Esophagus squamous epithelium (tissue), 5 donors: ENCODE measurements at places on chromosomes 13 and 19.
A peak's percentile ranks its signal among the peaks of the same experiment; 100 is the strongest.

DNA sequence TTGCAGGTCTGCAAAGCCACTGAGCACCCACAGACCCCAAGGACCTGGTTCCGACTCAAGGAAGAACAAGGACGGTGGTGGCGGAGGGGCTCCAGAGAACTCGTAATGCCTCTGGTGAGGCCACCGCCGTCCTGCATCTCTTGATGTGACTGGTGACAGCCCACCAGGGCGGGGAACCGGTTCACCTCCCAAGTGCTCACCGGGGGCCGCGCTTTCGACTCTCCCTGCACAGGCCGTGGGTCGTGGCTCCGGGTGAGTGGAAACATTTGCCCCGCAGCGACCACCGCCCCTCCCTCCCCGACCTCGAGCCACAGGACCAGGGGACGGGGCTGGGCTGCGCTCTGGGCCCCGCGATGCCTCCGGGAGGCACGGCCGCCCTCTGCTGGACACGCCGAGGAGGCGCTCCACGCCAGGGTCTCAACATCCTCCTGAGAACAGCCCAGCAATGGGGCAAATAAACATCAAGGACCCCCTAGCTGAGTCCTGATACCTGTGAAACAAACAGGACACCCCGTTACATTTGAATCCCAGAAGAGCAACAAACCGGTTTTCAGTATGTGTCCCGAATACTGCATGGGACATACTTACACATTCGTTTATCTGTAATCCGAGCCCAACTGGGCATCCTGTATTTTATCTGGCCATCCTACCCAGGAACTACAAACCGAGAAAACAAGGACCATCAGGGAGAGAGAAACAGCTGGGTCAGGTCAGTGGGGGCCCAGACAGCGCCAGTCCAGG lies 3.9 kb upstream of the PLPP2 start:
- no peak for DNase-seq

DNA sequence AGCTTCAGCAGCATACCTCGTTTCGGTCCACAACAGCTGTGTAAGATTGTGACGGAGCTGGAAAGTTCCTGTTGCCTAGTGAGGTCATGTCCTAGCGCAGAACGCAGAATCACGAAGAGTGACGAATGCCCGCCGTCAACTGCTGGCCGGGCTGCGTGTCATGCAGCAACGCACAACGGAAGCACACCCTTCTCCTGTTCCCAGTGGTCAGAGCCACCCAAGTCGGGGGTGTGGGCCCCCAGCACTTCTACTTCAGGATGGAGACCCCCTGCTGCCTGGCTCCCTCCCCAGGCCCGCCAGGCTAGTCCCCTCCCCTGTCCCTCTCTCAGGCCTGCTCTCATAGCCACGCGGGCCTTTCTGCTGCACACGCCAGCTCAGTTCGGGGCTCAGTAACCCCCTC lies 25.9 kb downstream of the C2CD4C start:
- no peak for DNase-seq

- DNase-seq, result no peak
Observed at GRCh38 chr19:14091813-14092462, 1.4 kb upstream of the SAMD1 start.

- DNase-seq, result no peak
Observed at GRCh38 chr19:50239921-50240590, 36.6 kb downstream of the MYH14 start.

- no peak for DNase-seq
Observed at GRCh38 chr19:40274585-40275544, 10.3 kb downstream of the AKT2 start.

DNA sequence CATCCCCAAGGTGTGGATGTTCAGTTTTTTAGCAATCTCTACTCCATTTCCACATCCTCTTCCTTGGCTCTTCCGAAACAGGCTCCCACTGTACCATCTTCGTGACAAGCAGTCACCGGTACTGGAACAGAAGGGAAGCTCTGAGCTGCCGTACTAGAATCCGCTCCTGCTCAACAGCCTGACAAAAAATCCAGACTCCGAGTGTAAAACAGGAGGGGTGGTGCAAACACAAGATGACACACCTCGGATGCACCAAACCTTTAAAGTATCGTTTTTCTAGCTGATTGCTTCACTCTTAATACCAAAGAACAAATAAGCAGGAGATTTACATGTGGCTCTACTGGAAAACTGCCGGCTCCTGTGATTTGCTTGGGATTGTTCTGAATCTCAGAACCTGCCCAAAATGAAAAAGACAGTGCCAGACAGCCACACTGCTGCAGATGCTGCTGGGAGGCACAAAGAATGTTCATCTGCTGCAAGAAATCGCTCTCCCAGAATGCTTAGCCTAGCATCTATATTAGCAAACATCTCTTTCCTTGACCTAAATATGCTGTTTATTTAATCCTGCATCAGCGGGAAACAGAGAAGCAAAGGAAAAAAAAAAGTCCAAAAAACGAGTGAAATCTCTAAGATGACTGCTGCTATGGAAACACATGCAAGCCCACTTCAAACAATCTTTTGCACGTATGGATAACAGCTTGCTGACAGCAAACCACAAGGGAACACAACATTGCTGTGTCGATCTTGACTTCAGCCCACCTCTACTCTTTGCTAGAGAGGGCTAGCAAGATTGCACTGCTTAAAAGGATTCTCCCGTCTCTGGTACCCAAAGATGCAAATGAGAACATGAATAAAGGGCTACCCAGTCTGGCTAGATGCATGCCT lies 38.0 kb upstream of the DOCK9 start:
- no peak for DNase-seq

- DNase-seq, result no peak
Observed at GRCh38 chr19:10206226-10206885, 11.6 kb upstream of the DNMT1 start.

DNA sequence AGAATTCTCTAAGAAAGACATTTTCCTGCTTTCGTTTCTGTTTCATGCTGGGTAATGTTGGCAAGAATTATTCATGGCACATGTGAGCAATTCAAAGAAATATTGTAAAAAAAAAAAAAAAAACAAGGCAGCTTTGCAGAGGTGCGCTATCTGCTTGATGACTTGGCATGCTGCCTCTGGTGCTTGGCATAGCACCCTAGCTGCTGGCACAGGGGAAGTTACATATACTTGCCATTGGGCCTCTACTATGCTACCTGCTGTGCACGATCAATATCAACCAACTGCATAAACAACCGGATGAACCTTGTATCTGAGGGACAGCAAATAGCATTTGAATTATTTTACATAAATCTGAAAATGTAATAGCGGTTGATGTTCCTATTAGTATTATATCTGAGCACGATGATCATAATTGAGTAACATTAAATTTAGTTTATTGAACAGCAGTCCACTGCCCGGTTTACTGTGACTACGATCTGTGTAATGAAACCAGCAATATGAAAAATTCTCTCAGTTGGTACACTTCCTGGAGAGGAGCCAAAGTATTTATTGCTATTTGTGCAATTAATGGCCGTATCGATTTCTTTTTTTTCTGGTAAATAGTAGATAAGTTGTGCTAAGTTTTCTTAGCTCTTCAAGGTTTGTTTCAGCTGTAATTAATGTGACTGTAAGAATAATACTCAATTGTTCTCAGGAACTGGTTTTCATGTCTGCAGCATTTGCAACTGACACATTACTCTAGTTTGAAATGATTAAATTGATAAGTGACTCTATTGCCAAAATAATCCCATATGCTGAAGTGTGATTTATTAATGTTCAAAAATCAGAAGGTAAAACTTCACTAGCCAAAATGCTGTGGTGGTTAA lies 717.3 kb downstream of the DACH1 start:
- no peak for DNase-seq

- no peak for DNase-seq
Observed at GRCh38 chr13:99657848-99658260, 156.6 kb downstream of the TM9SF2 start.

GRCh38 chr13:75482070-75482819 lies at the start of gene TBC1D4:
Gene TBC1D4 (minus strand): TSS chr13:75482169. CDS start chr13:75481767, 402 bp downstream.
- peak; percentile 22 for DNase-seq

GRCh38 chr19:19338082-19338481 lies 17.5 kb downstream of the MAU2 start:
- DNase-seq, result no peak

- DNase-seq, result no peak
Observed at GRCh38 chr19:39166571-39167391, 30.0 kb upstream of the NCCRP1 start.

- DNase-seq, result no peak
Observed at GRCh38 chr19:10009714-10010224, 535 bp downstream of the COL5A3 start.

GRCh38 chr13:59542303-59542702 lies 621.4 kb downstream of the DIAPH3 start:
- no peak for DNase-seq

DNA sequence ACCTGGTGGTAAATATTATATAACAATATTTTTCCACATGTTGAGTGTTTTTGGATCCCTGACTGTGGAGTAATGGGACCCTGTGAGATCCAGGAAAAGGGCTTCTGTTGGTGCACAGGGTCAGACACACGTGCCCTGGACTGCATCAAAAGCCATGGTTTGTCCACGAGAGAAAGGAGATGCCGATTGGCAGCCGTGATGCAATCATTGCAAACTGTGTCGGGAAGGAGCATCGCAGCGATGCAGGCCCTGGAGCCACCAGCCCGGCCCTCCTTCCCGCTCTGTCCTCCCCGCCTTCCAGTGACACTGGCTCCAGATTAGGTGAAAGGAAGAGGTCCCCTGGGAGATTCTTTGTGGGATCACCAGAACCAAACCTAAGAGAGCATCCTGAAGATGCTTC lies 9.1 kb downstream of the COL4A2 start:
- DNase-seq, result no peak

DNA sequence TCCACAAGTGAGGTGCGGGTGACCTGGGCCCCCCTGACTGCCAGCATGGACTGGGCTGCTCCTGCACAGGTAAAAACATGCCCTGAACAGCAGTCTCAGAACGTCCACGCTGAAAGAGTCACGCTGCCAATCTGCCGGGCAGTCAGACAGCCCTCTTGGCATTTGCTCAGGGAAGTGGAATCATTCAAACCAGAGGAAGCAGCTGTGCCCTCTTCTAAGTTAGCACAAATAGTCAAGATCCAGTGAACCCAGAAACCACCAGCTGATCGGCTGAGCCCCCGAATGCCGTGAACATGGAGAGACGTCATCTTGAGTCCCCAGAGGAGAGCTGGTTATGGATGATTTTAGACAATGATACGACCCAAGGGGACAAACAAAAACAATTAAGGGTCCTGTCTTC lies 34.4 kb downstream of the KLF2 start:
- no peak for DNase-seq

- no peak for DNase-seq
Observed at GRCh38 chr13:51147732-51148131, 36.7 kb upstream of the C13orf42 start.

DNA sequence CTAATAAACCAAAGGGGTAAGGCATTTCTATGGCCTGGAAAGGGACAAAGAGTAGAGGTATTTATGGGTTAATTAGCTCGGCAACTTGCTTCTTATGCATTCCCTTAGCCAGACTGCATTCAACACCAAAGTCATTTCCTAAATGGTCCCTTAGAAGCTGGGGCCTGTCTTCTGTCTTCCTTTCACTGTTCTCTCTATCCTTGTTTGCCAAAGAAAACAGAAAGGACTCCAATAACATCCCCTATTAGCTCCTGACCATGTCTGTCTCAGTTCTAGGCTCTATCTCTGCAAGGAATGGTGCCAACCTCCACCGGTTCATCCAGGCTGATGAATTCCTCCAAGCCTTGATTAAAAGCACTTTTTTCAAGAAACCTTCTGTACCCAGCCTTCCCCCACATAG lies 123.5 kb downstream of the KCTD12 start:
- no peak for DNase-seq

DNA sequence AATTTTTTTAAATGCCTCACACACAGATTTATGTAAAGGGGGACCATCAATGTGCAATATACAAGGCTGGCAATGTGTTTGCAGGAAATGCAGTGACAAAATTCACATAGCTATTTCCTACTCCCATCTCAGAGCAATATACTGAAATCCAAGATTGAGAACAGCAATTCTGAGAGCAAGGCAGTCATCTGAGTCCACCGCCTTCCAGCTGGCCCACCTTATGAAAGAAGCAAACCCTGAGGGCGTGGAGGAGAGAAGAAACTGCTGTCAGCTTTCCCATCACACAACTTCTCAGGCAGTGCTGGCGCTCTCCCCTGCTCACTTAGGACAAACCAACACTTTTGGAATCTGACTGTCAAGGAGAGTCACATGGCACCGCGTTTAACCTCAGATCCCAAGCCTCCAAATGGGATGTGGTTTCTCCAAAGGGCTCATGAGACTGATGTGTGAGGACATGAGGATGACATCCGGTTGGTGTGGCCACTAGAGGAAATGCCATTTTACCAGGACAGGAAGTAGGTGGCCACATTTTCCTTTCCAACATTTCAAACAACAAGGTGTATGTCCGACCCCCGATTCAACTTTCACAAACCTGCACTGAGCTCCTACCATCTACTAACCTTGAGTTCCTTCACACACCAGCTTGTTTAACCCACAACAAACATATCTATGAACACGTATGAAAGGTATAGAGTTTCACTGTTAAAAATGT lies 3.7 kb upstream of the DOCK9 start:
- DNase-seq, result no peak

DNA sequence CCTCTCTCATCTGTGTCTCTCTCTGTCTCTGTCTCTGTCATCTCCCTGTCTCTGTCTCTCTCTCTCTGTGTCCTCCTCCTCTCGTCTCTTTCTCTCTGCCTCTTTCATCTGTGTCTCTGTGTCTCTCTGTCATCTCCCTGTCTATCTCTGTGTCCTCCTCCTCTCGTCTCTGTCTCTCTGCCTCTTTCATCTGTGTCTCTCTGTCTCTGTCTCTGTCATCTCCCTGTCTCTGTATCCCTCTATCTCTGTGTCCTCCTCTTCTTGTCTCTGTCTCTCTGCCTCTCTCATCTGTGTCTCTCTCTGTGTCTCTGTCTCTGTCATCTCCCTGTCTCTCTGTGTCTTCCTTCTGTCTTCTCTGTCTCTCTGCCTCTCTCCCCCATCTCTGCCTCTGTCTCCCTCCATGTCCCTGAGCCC lies 551 bp upstream of the EBI3 start:
- DNase-seq, result no peak
